ENCODE measurements at places on chromosomes 2 and 18. TPM values are rescaled to one million over a fixed set of nuclear protein-coding genes. Genes with fewer than 3 reads are reported as not detected.
A peak's percentile ranks its signal among the peaks of the same experiment; 100 is the strongest.

GRCh38 chr2:196335221-196335634 is 163.8 kb upstream of the STK17B start:
- DNase-seq, result no peak

DNA sequence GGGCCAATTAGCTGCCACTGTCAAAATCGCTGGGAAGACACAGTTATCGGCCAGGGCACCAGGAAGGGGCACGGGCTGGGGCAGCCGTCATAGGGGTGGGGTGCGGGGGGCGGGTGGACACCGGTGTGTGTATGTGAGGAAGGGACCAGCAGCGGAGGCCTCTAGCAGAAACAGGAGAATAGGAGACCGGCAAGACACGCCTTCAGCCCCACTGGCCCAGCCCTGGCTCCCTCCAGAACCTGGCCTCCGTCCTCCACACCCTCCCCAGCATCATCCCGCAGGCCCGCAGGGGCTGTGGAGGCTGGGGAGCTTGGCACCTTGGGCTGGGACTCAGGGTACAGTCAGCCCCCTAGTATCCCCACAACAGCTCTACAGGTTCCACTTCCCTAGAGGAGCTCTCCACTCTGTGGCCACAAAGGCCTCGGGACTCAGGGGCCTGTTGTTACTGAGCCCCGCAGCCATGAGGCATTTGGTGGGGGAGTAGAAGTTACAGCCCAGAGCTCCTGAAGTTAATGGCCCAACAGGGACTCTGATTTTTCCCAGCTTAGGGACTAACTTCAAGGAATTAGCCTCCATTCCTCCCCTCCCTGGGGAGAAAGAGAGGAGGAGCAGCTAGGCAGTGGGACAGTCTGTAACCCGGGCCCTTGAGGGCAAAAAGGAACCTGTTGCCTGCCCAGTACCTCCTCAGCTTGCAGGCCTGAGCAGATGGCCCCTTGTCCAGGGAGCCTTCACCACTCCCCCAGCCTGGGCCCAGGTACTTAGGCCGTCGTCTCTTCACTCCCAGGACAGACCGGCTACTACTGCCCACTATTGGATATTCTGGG is 19.9 kb downstream of the SH2D6 start:
- DNase-seq, result peak; percentile 65

DNA sequence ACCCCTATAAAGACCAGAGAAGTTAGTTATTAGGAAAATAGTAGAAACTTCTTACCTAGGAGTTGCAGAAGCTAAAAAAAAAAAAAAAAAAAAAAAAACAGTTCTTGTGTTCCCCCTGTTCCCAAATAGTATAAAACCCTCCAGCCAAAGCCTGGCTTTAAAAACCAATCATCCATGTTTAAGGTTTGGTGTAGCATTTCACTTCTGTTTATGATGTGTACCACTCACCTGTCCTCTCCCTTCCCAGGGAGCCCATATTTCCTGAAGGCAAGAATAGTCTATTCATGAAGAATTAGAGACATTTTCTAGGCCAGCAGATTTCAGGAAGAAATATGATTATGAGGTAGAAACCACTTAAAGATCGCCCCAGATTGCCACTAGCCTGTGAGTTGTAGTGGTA is 273.6 kb downstream of the SETBP1 start:
- DNase-seq, result no peak

DNA sequence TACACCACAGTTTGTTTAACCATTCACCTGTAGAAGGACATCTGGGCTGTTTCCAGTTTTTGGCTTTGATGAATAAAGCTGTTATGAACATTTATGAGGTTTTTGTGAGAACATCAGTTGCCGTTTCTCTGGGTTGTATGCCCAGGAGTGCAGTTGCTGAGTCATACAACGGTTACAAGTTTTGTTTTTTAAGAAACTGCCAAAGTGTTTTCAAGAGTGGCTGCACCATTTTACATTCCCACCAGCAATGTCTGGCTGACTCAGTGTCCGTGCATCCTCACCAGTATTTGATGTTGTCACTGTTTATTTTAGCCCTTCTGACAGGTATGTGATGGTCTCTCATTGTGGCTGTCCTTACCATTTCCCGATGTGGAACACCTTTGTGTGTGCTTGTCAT is 48.0 kb upstream of the GPR17 start:
- DNase-seq, result no peak

DNA sequence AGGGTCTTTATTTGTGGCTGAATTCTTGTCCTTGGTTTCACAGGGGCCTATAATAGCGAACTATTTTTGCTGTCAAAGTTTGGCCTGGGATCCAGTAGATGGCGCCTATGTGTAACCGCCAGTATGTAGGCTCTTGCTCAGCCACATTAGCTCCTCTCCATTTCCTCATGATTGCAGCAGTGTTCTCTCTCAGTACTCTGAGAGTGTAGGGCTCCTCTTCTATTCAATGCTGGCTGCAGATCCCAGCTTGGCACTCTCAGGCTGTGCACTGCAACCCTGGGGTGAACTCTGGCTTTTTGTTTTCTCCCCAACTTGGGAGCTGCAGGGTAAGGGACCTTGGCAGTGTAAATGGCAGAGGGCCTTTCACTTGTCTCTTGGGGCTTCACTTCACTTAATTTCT is 344.6 kb upstream of the CHAC2 start:
- DNase-seq, result no peak

DNA sequence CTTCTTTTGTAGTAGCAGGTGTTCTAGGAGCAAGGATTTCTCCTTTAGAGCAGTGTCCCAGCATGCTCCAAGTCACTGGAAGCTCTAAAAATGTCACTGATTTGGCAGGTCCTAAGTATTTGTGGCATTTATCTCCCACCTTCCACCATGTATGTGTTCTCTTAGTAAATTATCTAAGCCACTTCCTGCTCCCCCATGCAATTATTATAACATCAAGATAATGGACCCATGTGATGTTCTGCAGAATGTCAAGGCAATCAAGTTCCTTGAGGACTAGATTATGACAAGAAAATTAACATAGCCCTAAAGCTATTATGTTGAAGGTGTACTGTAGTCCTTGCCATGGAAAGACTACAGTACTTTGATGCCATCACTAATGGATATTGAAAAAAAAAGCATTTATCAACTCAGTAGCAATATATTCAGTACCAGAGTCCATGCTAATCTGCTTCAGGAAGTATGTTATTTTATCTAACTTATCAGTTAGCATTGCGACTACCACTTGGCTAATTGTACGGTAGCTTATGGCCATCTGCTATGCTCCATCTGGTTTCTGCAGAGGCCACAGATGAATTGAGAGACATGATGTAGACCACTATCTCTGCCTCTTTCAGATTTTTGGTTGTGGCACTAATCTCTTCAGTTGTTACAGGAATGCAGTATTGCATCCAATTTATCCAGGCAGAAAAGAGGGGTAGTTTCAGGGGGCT is 56.7 kb downstream of the GPR39 start:
- DNase-seq, result no peak

DNA sequence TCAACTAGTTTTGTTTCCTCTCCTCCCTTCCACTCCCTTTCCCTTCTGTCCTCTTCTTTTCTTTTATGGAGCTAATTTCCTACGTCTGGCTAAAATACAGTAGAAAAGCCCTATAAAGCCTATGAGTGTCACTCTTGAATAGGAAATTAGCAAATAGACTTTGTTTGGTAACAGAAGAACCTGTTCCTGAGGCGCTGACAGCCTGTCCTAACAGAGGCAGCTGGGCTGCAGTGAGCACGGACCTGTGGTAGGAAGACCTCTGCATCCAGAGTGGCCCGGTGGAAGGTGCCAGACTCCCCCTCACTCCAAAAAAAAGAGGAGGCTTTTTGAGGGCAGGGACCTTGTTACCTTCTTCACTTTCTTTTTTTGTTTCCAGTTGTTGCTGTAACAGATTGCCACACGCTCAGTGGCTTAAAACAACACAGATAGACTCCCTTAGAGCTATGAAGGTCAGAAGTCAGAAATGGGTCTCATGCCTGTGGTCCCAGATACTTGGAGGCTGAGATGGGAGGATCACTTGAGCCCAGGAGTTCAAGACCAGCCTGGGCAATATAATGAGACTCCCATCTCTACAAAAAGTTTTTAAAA is 81.2 kb upstream of the TXNDC2 start:
- DNase-seq, result no peak

GRCh38 chr2:36485521-36485920 is 112.4 kb downstream of the FEZ2 start:
- no peak for DNase-seq

GRCh38 chr2:2410987-2411386 is 79.9 kb upstream of the MYT1L start:
- no peak for DNase-seq

DNA sequence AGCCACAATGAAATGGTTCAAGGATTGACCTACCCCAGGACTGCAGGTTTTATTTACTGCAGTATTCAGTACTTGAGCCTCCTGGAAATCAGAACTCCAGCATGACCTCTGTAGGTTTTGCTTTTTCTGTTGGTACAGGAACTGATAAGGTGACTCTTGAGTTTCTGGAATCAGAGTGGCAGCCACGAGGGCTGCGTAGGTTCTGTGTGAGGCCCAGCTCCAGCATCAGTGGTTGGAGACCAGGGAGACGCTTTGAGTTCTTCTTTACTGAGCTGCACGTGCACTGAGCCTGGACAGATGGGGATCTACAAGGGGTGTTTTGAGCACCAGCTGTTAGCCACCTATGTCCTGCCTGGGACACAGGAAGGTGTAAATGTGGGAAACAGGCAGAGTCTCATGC is 222.7 kb upstream of the EPAS1 start:
- no peak for DNase-seq

DNA sequence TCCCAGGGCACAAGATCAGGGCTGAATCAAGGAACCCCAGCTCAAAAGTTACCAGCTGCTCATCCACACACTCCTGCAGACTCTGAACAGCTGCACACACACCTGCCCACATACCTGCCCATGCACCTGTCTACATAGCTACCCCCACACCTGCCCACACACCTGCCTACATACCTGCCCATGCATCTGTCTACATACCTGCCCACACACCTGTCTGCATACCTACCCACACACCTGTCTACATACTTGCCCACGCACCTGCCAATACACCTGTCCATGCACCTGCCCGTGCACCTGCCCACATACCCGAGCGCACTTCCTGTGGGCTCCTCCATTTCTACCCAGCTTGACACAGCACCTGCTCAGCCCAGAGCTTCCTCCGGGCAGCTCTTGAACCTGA is 122.8 kb upstream of the AGAP1 start:
- no peak for DNase-seq

- DNase-seq, result no peak
These were observed 7.4 kb downstream of the BOD1L2 start for GRCh38 chr18:57154191-57154830.

DNA sequence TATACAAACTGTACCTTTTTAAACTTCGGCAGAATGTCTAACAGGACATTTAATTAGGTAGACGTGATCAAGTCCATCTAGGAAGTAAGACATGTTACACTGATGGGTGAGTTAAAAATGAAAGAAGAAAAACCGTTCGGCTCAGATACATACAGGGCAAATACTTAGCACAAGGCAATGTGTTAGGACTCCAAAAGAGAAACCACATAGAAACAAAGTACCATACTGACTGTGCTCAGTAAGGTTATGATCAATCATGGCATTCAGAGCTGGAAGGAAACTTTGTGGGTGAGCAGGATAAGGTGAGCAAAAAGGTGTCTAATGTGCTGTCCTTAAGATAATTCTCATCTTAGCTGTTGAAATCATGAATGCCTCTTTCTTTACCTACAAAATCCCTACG is 211.9 kb downstream of the STK39 start:
- no peak for DNase-seq

- no peak for DNase-seq
These were observed 14.0 kb downstream of the CAPN10 start for GRCh38 chr2:240600451-240600961.

DNA sequence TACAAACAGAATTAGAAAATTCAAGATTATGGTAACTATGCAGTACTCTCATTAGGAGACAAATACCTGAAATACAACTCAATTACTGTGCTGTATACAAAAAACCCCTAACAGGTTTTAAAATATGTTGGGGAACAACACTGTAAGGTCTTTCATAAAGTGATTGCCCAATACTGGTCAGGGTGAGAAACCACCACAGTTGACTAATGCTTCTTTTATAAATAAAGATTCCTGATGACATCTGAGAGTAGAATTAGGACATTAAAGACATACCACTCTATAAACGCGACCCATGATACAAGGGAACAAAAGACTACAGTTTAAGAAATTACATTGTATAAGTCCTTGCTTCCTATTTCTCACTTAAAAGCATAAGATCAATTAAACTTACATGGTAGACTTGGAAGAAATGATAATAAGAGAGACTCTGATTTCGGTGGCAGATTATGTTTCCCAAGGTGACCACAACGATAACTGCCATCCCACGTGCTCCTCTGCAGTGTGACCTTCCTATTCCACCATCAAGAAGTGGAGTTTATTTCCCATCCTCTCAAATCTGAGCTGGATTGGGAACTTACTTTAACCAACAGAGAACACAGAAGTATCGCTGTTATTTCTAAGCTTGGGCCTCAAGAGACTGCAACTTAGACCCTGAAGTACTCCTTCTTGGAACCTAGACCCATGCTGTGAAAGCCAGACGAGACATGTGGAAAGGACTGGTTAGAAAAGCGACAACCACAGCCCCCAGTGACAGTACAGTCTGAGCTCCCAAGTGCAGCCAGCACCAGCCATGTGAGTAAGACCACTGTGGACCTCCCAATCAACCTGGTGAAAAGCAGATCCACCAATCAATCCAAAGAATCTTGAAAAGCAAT is 52.3 kb downstream of the ZNF521 start:
- no peak for DNase-seq

DNA sequence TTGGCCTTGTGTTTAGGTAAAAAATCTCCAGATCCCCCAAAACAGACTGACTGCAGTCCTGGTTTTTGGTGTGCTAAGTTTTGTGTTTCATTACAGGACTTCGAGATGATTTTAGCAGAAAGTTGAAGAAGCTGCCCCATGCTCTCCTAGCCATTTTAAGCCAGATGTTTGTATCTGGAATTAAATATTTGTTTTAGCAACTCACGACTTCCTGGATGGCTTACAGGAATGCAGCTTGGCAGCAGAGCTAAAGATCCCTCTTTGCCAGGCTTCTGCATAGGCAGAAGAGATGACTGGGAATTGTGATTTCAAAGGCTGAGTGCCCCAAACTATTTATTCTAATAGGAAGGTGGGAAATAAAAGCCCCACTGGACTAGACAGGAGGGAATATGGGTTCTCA is 31.1 kb downstream of the ONECUT2 start:
- no peak for DNase-seq

- peak; percentile 70 for DNase-seq
These were observed 33.1 kb downstream of the NGEF start for GRCh38 chr2:232979871-232980461.

DNA sequence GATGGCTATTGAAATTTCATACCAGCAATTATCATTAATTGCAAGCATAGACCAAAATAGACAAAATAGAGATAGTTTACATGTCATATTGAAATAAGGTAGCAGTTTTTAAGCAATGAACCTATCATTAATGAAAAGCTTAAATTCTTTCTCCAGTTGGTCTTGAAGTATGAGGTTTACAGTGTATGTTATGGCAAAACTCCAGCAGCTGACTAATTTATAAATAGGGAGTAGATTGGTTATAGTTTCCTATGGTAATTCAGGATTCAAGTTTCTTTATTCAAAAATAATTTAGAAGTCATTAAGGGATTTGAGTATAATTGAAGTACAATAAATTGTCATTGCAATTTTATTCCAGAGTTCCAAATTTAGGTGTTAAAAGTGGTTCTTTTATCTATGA is 69.6 kb upstream of the COL5A2 start:
- no peak for DNase-seq

Gene DSG4
- 0.26 TPM for total RNA-seq

Gene HOXD8
- 13.8 TPM for total RNA-seq

Gene LBX2
- 1.5 TPM for total RNA-seq

Gene DPP10
- 6.3 TPM for total RNA-seq

All from mucosa of descending colon (tissue), 3 donors.